ENCODE measurements at places on chromosomes 4 and X. TPM values are rescaled to one million over a fixed set of nuclear protein-coding genes. Genes with fewer than 3 reads are reported as not detected.

- DNase-seq = peak; percentile 23
These were observed 42.5 kb upstream of the LEF1 start for GRCh38 chr4:108210989-108211835.

DNA sequence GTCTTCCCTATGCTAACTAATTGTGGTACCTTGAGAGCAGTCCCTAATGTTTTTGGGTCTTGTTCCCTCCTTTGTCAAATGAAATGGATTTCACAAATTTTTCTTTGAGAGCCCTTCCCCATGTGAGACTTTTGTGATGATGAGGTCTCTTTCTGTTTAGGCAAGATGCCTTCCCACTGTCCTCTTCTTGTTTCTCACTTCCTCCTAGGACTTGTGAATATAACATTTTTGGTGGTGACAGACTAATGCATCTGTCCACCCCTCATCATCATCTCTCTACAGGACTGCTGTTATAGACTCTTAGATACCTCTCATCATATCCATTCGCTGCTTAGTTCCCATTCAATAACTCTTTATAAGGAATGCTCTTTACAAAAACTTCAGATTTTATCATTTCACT lies 8.7 kb upstream of the ANK2 start:
- no peak for DNase-seq

GRCh38 chr4:70945046-70945445 lies 42.9 kb downstream of the MOB1B start:
- no peak for DNase-seq

GRCh38 chr4:6942238-6942800 lies 32.7 kb downstream of the TBC1D14 start:
- peak; percentile 89 for DNase-seq

DNA sequence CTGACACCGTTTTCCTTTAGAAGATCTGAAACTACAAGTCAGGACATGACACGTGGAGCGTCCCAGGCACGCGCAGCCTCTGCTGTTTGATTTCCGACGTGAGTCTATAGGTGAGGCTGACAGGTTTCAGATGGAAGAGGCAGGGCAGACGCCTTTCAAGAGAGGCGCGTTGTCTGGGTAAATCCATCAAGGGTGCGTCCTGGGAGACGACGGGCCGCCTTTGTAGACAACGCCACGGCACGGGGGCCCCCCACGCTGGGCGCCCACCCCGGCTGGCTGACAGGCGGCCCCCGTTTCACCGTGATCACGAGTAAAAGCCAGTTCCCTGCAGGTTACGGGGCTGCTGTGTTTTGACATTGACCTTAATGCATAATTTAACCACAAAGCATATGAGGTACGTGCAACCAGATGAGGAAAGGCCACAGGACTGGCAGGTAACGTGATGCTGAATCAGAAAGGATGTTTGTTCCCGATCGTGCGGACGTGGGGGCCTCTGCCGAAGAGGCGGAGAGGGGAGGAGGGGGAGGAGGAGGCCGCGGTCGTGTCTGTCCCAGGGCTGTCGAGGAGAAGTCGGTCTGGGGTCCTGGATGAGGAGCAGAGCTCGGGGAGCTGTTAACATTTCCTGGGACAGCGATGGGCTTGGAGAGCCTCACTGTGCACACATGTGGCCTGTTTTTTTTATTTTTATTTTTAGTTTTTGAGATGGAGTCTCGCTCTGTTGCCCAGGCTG lies 51.1 kb upstream of the PPP2R3B start:
- no peak for DNase-seq

- DNase-seq = no peak
These were observed 2.5 kb upstream of the PDGFRA start for GRCh38 chr4:54226404-54227255.

Gene IL15
- total RNA-seq = 9.0 TPM

Gene TBC1D1
- 133 TPM for total RNA-seq

Gene RBMX
- 338 TPM for total RNA-seq

Gene IL13RA2
- total RNA-seq = 1.3 TPM

Gene NPY5R
- total RNA-seq = not detected

Gene SSX2B
- not detected for total RNA-seq

All from kidney epithelial cell (primary cell).